Stimulated activated CD8-positive, alpha-beta memory T cell treated with anti-CD3 and anti-CD28 coated beads, Interleukin-2, amount 100 ng/mL, for 1 hour (primary cell): ENCODE measurements at places on chromosomes 4 and X.

DNA sequence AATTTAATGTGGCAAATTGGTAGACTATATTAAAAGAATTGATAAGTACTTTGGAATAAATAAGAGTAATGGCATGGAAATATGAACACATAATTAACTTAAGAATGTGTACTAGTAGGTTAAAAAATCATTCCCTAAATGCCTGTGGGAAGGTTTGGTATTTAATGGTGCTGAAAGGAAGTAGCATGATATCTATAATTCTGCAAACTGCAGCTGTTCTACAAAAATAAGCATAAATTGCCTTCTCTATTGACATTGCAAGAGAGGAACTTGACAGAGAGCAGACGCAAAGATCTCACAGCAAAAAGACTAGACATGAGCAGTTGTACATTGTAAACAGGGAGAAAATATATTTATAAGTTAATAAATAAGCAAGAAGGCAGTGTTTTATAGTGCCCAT lies 752.5 kb upstream of the PCDH10 start:
- no peak for DNase-seq

DNA sequence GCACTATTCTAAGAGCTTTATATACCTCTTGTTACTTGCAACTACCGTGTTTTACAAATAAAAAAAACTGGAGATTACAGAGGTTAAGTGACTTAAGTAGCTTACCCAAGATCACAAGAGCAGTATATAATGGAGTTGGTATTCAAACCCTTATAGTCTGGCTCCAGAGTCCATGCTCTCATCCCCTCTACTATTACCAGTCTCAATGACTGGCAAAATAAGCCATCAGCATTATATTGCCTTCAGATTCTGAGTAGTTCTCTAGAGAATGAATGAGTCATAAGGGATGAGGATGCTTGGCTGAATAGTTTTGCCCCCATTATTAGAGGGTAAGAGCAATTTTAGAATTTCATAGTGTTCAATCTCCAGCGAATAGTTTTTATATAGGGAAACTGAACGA lies 170.1 kb upstream of the ATOH1 start:
- no peak for DNase-seq

DNA sequence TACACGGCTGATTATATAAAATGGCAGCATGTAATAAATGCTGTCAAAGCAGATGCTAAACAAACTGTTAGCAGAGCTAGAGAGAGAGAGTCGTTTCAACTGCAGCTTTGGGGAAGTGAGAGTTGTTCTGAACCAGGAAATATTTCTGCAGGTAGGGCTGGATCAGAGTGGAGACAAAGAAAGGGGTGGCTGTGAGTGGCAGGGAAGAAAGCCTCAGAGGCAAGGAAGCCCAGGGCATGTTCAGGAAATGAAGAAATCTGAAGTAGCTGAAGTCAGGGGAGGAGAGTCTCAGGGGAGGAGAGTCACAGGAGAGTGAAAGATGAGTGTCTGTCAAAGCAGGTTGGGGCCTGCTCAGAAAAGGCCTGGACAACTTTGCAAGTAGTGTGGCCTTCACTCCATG lies 48.4 kb upstream of the RPS6KA3 start:
- no peak for DNase-seq

DNA sequence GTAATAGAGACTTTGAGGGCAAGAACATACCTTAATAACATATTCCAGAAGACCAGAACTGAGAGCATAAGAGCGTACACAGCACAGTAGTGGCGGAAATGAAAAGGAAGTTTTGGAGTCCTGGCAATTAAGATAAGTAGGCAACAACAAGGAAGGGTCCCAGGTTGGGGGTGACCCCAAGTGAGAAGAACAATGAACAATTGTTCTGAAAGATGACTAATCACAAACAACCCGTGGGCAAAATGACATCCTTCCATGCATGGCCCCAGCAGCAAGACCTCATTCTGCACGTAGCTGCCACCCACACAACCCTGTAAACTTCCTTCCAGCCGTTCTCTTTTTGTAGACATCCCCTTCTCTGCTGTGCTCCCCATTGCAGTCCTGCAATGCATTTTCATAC lies 384.4 kb upstream of the PABPC4L start:
- no peak for DNase-seq

DNA sequence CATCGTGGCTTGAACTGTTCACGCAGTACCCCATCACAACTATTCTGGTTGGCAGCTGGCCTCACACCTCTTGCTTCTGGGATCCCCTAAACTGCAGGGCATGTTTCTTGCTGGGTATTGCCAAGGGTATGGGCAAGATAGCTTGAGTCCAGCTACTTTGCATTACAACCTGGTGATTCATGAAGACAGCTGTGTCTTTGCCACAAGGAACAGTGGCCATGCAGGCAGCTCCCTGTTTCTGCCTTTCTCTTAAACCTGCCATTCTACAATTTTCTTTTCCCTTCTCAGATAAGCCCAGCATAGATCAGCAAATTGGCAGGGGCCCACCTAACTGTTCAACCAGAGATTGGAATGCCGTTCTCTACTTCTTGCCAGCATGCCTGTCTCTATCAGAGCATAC lies 42.8 kb downstream of the TENM3 start:
- no peak for DNase-seq

DNA sequence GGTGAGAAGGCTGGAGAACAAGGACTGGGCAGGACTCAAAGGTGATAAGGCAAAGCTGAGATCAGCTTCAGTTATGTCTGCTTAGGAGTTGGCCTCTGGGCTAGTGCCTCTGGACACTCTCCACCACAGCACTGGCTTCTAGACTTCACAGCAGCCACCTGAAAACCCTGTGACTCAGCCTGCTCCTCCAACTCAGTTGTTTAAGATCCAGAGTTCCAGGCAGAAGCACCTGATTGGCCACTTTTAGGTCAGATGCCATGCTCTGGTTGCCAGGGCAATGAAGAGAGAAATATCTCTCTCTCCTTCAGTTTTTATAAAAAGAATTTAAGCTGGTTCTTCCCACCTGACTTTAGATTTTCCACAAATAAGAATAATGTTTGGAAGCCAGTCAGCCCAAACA lies 47.9 kb upstream of the BLTP1 start:
- no peak for DNase-seq

DNA sequence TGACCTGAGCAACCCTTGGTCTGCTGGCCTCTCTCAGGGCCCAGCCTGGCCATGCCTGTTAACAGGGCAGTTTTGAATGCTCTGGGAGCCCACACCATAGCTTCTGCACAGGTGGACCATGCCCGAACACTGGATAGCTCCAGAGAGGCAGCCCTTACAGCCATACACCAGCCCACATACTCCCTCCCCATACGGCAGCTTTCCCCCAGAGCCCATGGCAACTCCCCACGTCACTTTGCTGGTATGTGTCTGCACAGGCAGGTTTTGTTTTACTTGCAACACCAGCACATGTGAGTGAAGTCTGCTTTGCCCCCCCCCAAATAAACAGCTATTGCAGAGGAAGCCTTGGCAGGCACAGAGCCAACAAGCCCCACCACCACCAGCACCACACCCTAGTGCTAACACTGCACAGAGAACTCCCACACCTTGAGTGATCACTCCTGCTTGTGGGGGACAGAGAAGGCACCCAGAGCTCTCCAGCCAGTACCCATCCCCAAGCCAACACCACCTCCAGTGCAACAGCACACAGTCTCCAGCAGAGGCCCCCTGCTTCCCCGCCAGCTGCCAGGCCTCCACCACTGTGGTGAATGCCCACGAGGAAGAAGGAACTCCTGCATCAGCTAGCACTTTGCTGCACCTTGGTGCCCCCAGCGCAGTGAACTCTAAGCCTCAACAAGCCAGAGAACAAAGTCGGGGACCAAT lies 87.3 kb downstream of the STPG2 start:
- DNase-seq: no peak

DNA sequence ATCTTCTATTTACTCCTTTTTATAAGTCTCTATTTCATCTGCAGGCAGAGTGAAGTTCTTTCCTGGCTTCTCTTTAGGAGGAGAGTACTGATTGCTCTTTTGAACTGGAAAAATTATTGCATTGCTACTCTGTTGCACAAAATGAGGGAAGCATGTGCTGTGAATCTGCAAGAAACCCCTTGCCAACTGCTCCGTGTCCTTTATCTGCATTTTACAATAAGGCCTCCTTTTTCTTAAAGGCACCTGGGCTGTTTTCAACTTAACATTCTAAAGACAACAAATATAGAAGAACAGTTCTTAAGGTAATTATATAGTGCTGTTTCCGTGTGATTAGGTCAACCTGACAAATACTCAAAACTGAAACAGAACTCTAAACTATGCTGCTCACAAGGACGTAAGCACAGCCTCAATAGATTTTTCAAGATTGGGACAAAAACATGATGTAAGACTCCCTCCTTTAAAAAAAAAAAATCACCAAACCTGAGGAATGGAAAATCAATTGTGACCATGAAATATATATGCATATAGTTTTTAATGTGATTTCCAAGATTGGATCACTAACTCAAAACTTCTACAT lies 716.6 kb upstream of the INTU start:
- DNase-seq: no peak

- DNase-seq: no peak
These were observed 192.1 kb downstream of the ADAMTS3 start for GRCh38 chr4:72376901-72377300.

GRCh38 chr4:103204111-103204510 lies 6.0 kb upstream of the CENPE start:
- no peak for DNase-seq

- DNase-seq: no peak
These were observed 34.1 kb downstream of the ART3 start for GRCh38 chr4:76108467-76109181.

DNA sequence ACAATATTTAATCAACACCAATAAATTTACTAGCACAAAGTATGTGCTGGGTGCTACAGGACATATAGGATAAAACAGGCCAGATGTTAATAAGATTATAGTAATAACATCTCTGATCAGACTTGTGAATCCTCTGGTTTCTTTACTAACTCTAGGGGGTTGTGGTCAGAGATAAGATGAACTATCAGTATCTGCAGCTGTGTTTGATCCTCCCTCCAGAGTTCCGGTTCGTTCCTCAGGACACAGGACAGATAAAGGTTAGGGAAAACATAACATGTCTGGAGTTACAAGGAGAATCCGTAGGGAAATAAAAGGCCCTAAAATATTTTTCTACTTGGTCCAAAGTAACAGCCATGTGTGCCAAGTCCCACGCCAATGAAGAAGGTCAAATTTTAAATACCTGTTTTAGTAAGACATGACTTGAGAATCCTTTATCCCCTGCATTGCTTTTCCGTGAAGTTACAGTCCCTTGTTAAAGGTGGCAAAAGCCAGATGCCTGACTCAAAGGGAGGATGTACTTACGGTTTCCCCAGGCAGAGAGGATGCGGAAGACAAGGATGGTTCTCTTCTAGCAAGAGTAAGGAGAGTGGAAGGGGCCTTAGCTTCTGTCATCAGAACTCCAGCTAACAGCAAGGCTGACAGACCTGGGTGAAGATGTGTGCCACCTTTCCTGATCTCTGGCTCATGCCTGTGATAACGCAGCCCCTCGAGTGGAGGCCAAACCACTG lies 44.4 kb downstream of the KIAA0232 start:
- no peak for DNase-seq

DNA sequence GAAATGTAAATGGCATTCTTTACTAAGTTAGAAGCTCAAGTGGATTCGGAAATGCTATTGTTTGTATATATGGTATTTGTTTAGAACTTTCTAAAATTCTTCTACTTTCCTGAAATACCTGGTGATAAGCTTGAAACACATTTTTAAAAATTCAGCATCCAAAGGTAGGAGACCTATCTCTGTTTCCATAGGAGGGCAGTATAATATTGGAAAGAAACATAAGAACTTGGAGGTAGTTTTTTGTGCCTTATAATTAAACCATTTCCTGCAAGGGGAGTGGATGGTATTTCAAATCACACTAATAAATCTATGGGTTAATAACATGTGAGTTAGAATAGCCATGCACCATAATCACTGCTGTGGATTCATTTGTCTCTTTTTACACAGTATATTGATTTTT lies 217.4 kb upstream of the AADAT start:
- no peak for DNase-seq

DNA sequence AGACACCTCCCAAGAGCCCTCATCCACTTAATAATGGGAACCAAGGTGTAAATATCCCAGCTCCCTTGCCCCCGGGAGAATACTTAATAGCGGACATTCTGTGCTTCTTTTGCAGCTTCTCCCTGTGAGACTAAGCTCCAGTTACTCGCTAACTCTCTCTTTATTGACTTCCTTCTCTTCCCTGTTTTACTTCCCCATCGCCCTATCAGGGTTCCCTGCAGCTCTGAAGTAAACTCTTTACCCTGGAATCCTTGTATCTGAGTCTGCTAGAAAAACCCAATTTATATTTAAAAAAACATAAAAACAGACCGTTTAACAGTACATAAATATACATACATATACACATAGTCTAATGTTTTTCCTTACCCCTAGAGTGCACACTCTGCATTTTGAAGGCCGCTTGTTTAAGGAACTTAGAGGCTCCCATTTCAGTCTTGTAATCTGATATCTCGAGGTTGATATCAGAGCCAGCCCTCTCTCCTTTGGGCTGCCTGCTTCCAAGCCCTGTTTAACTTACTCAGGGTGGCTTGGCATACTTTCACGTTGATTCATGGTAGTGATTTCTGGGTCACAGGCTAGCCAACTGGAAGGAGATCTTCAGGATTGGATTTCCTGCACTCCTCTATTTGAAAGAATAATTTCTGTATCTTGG lies 177.4 kb upstream of the SCML1 start:
- no peak for DNase-seq

- no peak for DNase-seq
These were observed 193.5 kb upstream of the C1QTNF7 start for GRCh38 chr4:15234116-15234855.

GRCh38 chrX:37817176-37817575 lies 30.2 kb downstream of the DYNLT3 start:
- no peak for DNase-seq

- DNase-seq: no peak
These were observed 47.4 kb downstream of the TMEM131L start for GRCh38 chr4:153513596-153513995.

DNA sequence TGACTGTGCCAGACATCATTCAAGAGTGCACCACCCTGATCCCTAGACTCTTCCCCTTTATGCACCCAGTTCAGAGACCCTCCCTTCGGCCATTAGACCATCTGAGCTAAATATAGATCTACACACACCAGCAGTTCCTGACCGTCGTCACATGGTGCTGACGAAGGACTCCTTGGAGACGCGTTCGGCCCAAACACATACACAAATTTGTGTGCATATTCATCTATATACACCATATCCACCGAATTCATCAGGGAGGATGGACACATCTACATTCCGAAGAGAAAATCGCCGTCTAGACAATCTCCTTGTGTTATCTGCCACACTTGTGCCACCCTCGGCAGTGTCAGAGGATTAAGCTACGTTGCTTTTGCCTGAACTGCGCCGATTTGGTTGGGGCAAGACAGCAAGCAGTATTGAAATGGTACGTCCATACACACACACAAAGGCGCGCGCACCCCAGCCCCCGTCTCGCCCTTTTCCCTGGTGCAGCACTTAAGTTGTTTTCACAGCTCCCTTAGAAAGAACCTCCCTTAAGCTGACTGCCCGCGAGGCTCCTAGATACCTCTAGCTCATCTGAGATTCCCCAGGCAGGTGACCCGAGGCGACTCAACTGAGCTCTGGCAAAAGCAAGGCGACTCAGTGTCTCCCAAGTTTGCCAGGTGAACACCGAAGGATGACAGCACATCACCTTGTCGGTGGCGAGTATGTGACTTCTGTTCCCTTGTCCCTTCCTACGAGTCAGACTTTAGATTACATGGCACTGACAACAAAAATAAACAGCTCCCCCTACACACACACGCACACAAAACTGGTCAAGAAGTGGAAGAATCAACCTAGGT lies 1.0 kb downstream of the RASGEF1B start:
- DNase-seq: no peak

- no peak for DNase-seq
These were observed 48.1 kb downstream of the LUZP4 start for GRCh38 chrX:115337491-115338144.
